NCI-H1092 (cell line): ENCODE measurements at places on chromosomes 13 and 19.
A peak's percentile ranks its signal among the peaks of the same experiment; 100 is the strongest.

DNA sequence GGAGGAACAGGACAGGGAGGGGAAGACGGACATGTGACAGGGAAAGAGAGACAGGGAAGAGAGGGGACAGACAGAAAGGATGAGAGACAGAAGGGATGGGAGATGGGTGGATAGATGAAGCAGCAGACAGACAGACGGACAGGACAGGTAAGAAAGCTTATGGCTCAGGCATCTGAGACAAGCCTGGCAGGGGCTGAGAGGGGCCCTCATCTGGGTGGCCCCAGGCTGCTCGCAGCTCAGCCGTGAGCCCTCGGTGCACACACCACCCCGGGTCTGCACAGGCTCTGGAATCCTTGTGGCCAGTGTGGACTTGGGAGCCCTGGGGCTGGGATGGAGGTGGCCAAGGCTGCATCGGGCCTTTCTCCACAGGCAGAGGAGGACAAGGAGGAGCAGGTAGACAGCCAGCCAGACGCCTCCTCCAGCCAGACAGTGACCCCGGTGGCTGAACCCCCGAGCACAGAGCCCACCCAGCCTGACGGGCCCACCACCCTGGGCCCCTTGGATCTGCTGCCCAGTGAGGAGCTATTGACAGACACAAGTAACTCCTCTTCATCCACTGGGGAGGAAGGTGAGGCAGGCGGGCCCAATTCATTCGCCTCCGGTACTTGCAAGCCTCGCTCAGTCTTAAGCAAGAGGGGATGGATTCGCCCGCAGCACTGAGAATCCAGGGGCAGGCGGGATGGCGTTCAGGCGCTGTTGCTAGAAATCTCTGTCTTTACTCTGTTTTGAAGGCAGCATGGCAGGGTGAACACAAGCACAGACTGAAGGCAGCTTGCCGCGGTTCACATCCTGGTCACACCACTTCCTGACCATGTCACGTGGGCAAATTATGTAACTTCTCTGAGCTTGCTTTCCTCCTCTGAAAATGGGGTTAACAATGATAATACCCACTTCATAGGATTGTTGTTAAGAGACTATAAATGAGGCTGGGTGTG, 14.0 kb downstream of the GRAMD1A start:
- DNase-seq, result no peak

DNA sequence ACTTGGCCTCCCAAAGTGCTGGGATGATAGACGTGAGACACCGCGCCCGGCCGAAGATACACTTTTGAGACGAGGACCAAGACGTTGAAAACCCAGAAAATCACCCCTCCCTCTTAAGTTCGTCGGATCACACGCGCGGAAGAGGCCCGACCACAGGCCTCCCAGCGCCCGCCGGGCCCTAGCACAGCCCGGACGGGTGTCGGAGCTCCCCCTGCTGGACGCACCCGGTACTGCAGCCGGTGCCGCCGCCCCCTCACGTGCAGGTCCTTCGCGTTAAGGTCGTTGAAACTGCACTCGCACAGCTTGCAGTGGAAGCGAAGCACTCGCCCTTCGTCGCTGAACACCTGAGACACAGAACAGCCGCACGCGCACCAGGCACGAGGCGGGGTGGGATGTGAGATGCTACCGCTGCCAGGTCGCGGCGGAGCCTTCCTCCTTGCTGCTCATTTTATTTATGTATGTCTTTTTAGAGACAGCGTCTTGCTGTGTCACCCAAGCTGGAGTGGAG, 35.7 kb upstream of the MATK start:
- DNase-seq, result peak; percentile 33

- no peak for DNase-seq
Measured at GRCh38 chr19:46602392-46603194, 1.5 kb downstream of the CALM3 start.

- no peak for DNase-seq
Measured at GRCh38 chr13:99656844-99657381, 155.6 kb downstream of the TM9SF2 start.

GRCh38 chr13:113668491-113668971, 1.5 kb downstream of the GRK1 start:
- no peak for DNase-seq

GRCh38 chr13:66009241-66009640, 1220.9 kb downstream of the PCDH9 start:
- DNase-seq, result no peak

DNA sequence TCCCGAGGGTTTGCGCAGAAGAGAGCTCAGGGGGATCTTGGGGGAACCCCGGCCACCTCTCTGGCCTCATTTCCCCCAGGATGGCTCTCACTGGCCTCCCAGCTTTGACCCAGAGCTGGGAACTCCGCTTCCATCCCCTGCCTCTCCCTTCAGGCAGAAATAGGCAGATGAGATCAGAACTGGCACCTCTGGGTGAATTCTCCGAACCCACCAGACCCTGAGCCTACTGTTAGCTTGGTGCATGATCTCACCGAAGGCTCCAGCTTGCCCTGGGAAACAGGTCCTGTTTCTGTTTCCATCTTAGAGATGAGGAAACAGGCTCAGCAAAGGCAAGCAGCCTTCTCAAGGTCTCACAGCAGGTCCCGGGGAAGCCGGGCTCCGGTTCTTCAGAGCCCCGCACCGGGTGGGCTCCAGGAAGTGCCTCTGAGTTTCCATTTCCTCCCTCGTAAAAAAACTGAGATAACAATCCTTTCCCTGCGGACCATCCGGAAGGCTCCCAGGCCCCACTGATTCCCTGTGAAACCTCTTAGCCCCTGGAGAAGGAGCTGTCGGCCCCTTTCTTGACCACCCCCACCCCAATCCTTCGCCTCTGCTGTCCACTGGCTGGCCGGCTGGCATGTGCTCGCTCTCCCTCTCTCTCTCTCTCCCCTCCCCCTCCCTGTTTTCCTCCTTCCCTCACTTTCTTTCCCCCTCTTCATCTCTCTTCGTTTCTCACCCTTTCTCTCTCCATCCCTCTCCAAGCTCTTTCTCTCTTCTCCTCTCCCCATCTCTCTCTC, 2.1 kb downstream of the NECTIN2 start:
- DNase-seq, result no peak

DNA sequence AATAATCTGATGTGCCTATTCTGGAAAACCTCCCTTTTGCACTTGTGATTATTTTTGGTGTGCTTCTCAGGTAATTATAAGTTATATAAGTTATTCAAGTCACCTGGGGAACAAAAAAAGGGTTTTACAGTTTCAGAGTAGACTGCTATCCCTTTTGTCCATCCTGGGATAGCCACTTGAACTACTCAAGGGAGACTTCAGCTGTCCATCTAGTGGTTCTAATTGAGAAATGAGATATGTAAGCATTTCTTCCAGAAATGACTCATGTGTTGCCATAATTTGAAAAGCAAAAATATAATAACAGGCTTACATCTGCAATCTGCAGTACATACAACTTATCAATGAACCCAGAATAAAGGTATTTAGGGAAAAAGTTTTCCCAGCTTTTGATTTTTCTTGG, 20.4 kb downstream of the UBL3 start:
- DNase-seq, result no peak

- no peak for DNase-seq
Measured at GRCh38 chr19:35807633-35808032, 5.0 kb downstream of the PRODH2 start.

DNA sequence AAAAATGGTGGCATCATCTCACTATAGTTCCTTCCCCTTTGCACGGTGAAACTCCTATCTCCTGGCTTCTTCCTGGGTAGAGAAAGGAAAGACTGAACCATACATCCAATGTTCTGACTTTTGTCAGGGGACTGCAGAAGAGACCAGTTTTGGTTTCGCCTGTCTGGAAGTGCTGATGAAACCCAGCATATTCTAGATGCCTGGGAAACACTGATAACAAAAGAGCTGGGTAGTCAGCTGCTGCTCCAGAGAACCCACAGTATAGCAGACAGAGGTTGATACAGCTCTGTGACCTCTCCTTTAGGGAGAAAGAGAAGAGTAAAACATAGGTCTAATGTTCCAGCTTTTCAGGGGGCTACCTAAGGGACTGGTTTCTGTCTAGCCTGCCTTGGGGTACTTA, 695.3 kb downstream of the DIAPH3 start:
- no peak for DNase-seq

DNA sequence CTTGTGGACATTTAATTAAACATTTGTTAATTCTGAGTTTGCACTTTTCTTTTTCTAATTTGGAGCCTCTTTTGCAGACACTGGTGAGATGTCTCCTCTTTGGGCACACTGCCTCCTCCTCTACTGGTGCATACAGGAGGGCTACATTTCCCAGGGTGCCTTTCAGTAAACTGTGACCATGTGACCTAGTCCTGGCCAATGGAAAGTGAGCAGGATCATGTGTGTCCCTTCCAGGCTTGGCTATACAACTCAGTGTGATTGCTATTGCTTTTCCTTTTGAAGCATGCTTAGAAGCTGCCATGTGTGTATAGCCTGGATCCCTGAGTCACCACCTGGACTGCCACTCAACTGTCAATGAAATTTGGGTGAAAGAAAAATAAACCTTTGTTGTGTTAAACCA, 4.5 kb downstream of the IZUMO2 start:
- no peak for DNase-seq
